Activated CD4-positive, alpha-beta T cell treated with anti-CD3 and anti-CD28 coated beads, Interleukin-2, amount 10 ng/mL, durations not matched to agents 7 days and 5 days (primary cell): ENCODE measurements at places on chromosomes 3 and 15. TPM values are rescaled to one million over a fixed set of nuclear protein-coding genes. Genes with fewer than 3 reads are reported as not detected.
A peak's percentile ranks its signal among the peaks of the same experiment; 100 is the strongest.

AHSG gene
- total RNA-seq: not detected

ARHGAP11A gene
- total RNA-seq: 160 TPM

GRCh38 chr15:63752075-63752684 lies 81.6 kb downstream of the HERC1 start:
- peak; percentile 72 for DNase-seq
- H3K4me1 ChIP-seq: peaks cover 6% of the 10 kb centered on the region
- H3K27ac ChIP-seq: no peak overlapping the region
- peaks cover 30% of the 10 kb centered on the region for H3K36me3 ChIP-seq
- H3K4me3 ChIP-seq: no peak overlapping the region

PEX11A gene
- total RNA-seq: 2.8 TPM

- no peak overlapping the region for H3K4me3 ChIP-seq
- no peaks in the 10 kb centered on the region for H3K27me3 ChIP-seq
- peaks cover 23% of the 10 kb centered on the region for H3K4me1 ChIP-seq
- H3K36me3 ChIP-seq: peaks cover 21% of the 10 kb centered on the region
- no peak overlapping the region for H3K27ac ChIP-seq
Observed at GRCh38 chr3:113668015-113668414, 28.4 kb downstream of the USF3 start.

SERINC4 gene
- total RNA-seq: 0.50 TPM

DNA sequence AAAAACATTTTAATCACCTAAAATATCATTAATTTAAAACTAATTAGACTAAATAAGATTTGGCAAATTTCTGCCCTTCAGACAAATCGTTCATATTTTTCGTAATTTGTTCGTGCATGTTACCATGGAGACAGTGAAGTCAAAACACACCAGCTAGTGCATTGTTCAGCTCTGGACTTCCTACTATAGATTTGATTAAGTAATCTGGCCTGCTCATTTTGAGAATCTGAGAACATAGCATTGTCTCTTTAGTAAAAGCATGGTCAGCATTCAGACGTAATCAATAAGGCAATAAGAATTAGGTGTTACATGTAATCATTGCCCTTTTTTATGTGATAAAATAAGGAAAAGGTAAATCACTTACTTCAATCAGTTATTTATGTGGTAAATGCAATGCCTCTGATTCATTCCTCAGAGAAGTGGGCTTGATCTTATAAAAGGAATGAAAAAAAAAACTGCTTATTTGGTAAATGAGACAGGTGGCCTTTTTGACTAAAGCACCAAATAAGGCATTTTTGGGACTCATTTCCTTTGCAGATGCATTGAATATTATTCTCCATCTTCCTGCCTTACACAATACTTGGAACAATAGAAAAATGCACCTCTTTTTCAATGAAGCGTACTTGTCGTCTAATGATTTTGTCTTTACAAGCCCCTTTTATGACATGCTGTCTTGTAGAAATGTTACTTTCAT lies 84.5 kb upstream of the FNDC3B start:
- H3K4me1 ChIP-seq: no peaks in the 10 kb centered on the region
- H3K4me3 ChIP-seq: no peak overlapping the region
- DNase-seq: no peak
- no peaks in the 10 kb centered on the region for H3K36me3 ChIP-seq
- H3K27ac ChIP-seq: no peak overlapping the region

PIK3CA gene
- total RNA-seq: 23.4 TPM

THPO gene
- total RNA-seq: not detected

UROC1 gene
- total RNA-seq: not detected

SAXO2 gene
- total RNA-seq: 14.3 TPM

DNA sequence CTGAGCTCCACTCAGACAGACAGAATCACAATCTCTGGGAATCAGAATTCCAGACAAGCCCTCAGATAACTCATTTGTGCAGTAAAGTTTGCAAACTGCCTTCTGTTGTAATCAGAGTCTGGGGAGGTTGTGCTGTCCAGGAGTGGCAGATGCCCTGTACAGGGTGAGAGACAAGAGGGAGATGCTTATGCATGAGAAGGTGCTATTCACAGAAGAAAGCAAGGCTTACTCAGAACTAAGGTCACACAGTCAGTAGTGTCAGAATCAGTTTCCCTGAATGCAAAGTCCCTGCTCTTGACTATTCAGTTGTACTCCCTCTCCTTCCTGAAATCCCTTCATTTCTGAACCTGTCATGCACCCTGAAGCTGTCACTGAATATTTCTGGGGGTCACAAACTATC lies 43.7 kb downstream of the SRPRB start:
- H3K4me3 ChIP-seq: no peak overlapping the region
- H3K27me3 ChIP-seq: peaks cover 11% of the 10 kb centered on the region
- no peaks in the 10 kb centered on the region for H3K36me3 ChIP-seq
- no peak overlapping the region for H3K27ac ChIP-seq
